SW480 (cell line): ENCODE measurements at places on chromosomes 16 and 17.

DNA sequence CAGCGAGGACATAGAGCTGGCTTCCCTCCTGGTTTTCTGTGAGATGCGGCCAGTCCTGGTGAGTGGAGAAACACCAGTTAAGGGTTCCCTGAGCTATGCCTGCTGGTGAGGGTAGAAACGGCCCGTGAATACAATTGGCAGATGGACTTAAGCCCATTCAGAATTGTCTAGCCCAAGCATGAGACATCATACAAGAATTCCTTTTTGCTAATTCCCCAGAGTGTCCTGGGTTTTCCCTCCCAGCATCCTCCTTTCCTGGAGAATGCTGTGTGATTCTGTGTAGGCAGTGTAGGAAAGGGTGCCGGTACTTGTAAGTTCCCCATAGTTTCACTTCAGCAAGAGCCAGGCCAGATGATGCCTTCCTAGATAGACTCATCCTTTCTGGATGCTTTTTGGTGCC is 65.1 kb downstream of the SDR42E1 start:
- no peak for DNase-seq

DNA sequence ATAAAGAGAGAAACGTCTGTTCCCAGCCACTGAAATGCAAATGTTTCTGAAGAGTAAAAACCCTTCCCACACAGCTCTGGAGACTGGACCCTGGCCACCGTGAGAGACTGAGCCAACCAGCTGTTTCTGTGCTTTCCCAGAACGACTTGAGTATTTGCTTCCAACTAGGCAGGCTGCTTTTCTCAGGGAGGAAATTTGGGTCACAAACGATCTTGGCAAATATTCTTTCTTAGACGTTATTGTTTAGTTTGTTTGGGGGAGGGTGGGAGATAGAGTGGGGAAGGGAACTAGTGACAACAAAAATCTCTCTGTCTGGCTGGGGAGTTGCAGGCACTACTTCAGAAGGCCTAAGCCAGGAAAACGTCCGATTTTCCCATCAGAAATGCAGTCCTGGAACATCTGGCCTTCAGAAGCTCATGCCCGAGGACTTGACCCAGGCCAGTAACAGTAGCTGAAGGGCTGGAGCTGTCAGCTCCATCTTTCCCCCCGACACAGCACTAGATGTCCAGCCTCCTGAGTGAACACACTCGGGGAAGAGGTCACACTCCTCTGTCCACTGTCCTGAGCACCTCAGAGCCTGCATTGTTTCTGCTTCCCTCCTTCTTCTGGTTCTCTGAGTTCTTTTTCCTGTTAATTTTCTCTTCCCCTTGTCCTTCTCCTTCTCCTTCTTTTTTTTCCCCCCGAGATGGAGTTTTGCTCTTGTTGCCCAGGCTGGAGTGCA is 4.0 kb downstream of the CCDC92B start:
- DNase-seq: no peak

GRCh38 chr17:83177611-83178532 is 98.5 kb downstream of the METRNL start:
- DNase-seq: no peak

DNA sequence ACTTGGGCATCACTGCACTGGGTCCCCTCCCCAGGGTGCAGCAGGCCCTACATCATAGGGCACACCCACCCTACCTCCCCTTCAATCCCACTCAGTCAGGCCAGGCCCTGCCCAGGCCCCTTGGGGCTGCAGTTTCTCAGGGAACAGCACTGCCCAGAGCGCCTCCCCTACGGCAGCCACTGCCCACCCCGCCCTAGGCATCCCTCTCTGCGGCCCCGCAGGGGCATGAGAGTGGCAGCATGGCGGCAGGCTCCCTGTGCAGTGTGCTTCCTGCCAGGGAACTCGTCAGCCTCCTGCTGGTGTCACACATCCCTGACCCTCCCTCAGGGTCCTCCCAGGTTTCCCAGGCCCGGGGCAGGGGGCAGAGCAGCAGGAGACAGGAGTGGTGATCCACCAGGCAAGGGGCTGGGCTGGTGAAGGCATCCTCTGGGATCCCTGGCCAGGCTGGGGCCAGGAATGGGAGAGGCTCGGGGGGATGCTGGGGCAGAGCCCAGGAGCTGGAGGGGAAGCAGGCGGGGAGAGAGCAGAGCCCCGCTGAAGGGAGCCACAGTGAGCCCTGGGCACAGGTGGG is 16.2 kb upstream of the BAHCC1 start:
- DNase-seq: no peak

DNA sequence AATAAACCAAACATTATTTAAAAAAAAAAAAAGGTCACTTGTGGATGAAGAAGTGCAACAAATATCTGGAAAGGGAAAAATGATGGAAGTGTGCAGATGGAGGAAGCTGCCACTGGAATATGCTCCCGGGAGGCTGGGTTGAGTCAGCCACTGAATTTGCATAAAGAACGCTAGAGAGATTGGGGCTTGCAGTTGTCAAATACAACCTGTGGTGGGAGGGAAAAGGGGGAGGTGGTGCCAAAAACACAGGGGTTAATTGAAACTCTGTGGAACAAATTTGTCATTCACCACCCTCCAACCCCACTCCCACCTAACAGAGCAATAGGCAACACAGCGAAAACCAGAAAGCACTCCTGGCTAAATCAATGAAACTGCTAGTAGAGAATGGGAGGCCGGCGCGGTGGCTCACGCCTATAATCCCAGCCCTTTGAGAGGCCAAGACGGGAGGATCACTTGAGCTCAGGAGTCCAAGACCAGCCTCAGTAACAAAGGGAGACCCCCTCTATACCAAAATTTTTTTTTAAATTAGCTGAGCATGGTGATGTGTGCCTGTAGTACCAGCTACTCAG is 37.6 kb upstream of the RPL38 start:
- no peak for DNase-seq

- no peak for DNase-seq
Observed at GRCh38 chr17:21564262-21564661, 128.1 kb upstream of the KCNJ18 start.

DNA sequence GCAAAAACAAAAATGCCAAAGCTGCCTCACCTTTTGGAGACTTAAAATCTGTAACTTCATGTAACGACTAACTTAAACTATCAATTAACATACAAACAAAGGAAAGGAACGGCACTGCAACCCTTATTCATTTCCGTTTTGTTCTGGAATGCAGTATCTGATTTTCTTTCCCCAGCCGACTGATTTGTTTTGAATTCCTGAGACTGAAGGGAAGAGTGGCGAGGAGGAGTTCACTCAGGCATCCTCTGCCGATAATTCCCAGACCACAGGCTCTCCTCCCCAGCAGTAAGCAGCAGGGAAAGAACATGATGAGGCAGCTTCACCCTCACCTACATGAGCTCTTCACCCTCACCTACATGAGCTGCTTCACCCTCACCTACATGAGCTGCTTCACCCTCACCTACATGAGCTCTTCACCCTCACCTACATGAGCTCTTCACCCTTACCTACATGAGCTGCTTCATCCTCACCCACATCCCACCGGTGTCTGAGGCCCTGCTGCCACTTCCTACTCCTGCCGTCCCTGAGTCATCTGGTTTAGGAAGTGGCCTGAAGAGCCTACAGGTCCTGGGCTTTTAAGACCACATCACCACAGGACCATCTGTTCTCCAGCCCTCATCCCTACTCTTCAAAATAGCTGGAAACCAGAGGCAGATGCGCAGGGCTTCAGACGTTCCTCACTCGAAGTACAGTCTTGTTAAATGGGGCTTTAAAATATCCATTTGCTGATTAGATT is 168.0 kb upstream of the RPH3AL start:
- no peak for DNase-seq

- no peak for DNase-seq
Observed at GRCh38 chr17:46818316-46818928, at the start of gene WNT3. Gene WNT3 (minus strand): TSS chr17:46818692. CDS start chr17:46818597, 95 bp downstream.

- DNase-seq: no peak
Observed at GRCh38 chr16:79062821-79063220, 537.7 kb downstream of the MAF start.

GRCh38 chr16:55116165-55116920 is 185.7 kb downstream of the IRX5 start:
- DNase-seq: no peak

- DNase-seq: no peak
Observed at GRCh38 chr17:27802962-27803680, 2.8 kb upstream of the NOS2 start.

DNA sequence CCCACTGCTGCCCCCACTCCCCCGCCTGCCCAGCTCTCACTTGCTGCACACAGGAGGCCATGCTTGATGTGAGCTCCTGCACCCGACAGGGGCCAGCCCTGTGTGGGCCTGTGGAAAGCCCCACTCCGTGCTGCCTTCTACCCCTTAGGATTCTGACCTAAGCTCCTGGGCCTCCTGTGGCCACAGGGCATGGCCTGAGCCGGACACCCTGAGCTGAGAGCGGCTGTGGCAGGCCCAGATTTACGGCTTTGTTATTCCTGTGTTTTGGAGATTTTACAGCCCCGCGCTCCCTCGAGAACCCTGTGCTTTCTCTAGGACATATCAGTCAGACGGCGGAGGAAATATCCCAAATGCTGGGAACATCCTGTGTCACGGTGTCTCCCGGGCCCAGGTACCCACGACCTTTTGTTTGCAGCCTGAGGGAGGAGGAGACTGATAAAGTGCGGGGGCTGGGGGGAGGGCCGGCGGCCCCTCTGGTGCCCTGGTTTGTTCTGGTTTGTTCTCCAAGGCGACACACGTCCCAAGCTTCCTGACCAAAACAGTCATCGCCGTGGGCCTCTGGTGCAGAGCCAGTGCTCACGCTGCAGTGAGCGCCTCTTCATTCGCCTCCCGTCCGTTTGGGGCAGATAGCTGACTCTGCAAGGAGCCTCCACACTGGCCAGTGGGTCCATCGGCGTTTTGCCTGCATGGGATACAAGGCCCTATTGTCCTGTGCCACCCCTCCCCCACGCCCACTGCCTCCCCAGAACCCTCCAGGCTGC is 363.4 kb downstream of the C16orf95 start:
- no peak for DNase-seq

DNA sequence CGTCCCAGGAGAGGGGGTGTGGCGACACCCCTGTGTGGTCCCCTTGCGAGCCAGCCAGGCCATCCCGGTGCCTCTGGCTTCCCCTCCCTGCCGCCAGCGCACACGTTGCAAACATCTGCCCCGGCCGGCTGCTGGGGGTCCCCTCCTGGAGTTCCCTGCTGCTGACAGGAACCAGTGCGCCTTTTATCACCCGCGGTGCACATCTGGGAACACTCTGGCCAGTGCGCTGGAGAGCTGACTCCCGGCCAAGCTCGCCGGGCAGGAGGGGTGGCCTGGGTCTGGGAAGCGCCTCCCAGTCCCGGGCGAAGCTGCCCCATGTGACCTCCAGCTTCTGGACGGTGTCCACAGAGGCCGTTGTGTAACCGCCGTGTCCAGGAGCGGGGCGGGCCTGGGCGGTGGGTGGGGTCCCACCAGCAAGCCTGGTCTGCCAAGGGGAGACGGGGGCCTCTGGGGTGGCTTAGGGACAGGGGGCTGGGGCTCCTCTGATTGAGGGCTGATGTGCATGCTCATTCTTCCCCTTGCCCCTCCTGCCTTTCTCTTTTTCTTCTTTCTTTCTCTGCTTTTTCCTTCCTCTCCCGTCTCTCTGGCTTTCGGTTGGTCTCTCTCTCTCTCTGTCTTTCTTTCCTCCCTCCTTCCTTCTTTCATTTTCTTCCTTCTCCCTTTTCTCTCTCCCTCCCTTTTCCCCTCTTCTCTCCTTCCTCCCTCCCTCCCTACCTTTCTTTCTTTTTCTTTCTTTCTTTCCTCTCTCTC is 25.2 kb upstream of the CIBAR2 start:
- peak; percentile 35 for DNase-seq

GRCh38 chr17:10357768-10358167 is 15.0 kb downstream of the MYH13 start:
- peak; percentile 7 for DNase-seq

- DNase-seq: no peak
Observed at GRCh38 chr17:67004181-67004580, 39.7 kb downstream of the CACNG4 start.

GRCh38 chr17:81842725-81843504 is 8.1 kb upstream of the PPP1R27 start:
- DNase-seq: no peak

GRCh38 chr16:566475-567372 is at the start of gene NHLRC4:
Gene NHLRC4 (plus strand): TSS chr16:567005. CDS start chr16:568048, 1,043 bp downstream.
- DNase-seq: no peak

GRCh38 chr17:39108461-39109375 is 42.7 kb downstream of the PLXDC1 start:
- no peak for DNase-seq

- DNase-seq: no peak
Observed at GRCh38 chr17:8474826-8475225, 39.1 kb downstream of the NDEL1 start.

DNA sequence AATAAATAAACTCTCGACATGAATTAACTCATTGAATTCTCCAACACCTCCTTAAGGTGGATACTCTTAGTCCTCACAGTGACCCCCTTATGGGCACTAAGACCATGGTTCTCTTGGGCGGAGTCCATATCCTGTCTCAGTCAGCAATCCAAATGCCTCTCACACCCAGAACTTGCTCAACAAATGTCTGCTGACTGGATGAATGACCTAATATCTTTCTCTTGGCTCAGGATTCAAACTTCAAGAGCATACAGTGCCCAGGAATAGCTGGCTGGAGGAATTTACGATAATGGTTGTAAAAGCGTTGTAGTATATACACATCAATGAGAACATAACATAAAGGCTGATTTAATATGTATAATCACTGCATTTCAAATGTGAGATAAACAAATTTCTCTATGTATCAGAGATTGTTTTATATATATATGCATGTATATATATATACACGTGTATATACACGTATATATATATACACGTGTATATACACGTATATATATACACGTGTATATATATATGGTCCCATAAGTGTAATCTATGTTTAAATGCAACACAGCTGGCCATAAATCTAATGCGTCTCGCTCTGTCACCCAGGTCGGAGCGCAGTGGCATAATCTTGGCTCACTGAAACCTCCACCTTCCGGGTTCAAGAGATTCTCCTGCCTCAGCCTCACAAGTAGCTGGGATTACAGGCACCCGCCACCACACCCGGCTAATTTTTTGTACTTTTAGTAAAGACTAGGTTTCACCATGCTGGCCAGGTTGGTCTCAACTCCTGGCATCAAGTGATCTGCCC is 6.5 kb upstream of the UBB start:
- no peak for DNase-seq

DNA sequence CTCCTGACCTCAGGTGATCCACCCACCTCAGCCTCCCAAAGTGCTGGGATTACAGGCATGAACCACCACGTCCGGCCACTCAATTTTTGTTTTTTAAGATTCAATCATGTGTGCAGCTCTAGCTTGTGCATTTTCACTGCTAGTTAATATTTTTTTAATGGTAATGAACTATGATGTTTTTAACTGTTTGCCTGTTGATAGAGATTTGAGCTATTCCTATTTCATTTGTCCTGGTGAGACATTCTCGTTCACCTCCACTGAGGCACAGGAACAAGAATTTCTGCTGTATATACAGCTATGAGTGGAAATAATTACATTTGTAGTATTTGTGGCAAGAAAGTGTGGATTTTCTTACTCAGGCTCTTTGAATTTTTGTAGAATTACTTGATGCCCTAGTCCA is 137.7 kb upstream of the MYOCD start:
- DNase-seq: no peak
